ENCODE measurements at places on chromosomes 4 and X.
A peak's percentile ranks its signal among the peaks of the same experiment; 100 is the strongest.

- DNase-seq = no peak
Measured at GRCh38 chrX:39960219-39960618, 137.5 kb downstream of the BCOR start.

GRCh38 chr4:176153124-176153523, 42.3 kb downstream of the SPATA4 start:
- DNase-seq = no peak

- DNase-seq = no peak
Measured at GRCh38 chr4:38490753-38491446, 173.1 kb upstream of the KLF3 start.

GRCh38 chr4:47278631-47279030, 184.9 kb downstream of the COMMD8 start:
- DNase-seq = no peak

GRCh38 chr4:126756050-126756829, 876.5 kb upstream of the INTU start:
- DNase-seq = no peak

DNA sequence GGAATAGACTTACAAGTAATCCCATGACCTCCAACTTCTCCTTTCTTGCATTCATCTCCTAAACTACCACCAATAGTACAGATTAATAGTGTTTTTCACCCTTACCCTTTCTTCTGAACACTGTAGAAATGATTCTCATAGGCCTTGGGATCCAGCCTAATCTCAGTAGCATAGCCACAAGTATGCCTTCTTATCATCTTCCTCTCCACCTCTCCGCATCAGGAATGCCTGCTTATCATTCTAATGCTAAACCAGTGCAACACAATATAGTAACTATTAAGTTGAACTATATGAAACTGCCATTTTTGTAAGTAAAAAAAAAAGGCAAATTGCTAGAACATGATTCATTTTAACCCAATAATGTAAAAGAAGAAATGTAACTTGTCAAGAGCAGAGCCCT, 79.5 kb upstream of the IL2 start:
- peak; percentile 31 for DNase-seq

- DNase-seq = peak; percentile 47
Measured at GRCh38 chr4:2689825-2690700, 66.1 kb downstream of the TNIP2 start.

DNA sequence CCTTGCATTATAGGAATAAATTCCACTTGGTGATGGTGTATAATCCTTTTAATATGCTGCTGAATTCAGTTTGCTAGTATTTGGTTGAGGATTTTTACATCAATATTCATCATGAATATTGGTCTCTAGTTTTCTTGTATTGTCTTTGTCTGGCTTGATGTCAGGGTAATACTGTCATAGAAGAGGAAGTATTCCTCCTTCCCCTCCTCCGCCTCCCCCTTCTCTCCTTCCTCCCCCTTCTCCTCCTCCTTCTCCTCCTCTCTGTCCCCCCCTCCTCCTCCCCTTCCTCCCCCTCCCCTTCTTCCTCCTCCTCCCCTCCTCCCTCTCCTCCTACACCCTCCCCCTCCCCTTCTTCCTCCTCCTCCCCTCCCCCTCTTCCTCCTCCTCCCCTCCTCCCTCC, 65.8 kb downstream of the RGS12 start:
- no peak for DNase-seq

GRCh38 chr4:8706216-8707044, 113.9 kb downstream of the CPZ start:
- DNase-seq = peak; percentile 71

DNA sequence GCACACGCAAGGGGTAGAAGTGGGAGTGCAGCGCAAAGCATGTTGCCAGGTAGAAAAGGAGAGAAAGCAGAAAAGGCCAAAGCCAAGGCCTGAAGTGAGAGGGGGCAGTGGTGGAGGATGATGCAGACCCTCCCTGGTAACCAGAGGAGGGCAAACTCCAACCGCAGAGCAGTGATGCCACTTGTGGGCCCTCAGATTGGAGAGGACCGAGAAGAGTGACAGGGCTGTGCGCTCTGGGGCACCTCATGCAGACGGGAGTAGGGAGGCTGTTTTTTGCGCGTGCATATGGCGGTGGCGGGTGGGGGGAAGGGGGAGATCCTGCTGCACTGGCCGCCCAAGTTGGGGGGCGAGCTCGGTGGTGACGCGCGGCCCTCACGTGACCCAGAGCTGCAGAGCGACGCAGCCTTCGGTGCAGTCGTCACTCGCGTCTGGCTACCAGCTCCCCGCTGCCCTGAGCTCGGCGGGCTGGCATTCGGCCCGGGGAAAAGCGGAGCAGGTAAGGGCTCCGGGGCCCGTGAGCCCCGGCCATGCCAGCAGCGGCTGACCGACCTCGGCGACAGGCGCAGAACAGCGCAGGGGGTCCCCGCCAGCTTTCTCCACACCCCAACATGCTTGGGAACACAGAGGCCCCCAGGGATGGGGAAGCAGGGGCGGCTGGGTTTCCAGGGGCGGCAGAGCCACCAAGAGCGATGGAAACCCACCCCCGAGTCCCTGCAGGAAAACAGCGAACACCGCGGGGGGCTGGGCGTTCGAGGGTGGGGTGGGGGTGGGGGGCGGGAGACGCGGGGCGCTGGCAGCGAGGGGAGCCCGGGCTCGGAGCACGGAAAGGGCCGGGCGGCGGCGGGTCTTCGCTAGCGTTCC, at the start of gene BEX3:
Gene BEX3, plus strand, starts transcription at position 421 of the 861 bp plus-strand sequence. CDS start 984 bp downstream, outside the sequence.
- peak; percentile 61 for DNase-seq

- DNase-seq = no peak
Measured at GRCh38 chrX:95346856-95347255, 1337.8 kb upstream of the DIAPH2 start.

DNA sequence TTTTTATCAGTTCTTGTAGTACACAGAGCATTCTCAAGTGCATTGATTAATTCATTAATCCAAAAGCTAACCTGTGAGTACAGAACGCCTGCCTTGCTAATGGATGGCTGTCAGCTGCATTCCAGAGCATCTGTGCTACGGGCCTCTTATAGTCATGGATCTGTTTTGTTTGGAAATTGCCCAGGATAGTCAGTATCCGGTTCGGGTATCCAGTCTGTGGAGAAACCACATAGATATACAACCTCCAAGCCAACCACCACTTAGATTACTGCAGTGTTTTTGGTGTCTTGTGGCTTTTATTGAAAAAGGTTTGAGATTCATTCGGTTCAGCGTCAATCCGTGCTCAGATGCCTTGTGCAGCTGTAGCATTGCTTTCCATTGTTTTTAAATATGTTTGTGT, 4.0 kb downstream of the LAP3 start:
- peak; percentile 14 for DNase-seq

- no peak for DNase-seq
Measured at GRCh38 chr4:152083338-152083737, 322.5 kb upstream of the GATB start.

DNA sequence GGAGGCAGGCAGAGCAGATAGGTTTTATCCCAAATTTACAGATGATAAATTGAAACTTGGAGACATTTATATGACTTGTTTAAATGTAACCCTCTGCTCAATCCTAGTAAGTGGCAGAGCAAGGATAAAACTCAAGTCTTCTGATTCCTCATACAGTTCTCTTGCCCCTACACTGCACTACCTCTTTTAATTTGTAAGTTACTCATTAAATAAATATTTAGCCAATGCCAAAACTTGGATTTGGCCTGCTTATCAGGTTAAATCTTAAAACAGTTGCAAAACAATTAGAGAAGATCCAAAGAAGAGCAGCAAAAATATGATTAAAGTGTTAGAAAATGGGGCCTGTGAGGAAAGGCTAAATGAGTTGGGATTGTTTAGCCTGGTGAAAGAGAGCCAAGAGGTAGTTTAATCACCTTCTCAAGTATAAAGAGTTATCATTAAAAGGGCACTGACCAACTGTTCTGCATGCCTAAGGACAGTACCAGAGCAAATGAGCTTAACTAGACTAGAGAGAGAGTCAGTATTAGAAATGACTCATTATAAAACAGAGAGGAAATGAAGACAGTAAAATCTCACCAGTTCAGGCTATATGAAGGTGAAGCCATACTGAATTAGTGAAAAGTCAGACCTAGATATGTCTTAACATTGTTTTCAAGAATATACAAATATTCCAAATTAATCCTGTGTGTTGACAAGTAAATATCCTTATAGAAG, 146.3 kb downstream of the GRIA3 start:
- DNase-seq = no peak

DNA sequence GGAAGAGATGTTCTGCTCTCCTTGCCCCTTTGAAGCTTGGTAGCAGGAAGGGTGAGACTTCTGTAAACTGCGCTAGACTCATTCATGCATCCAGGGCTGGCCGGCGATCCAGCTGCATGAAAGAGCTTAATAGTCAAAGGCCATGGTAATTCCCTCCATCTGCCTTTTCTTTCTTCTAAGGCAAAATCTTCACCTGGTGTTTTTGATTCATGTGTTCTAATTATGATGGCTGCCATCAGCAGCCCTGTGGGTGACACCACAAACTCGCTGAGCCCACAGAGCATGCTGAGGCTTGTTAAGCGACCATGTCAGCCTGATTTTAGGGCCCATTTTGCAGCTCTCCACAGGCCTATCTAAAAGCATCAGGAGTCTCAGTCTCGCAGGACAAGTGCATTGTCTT, 450.1 kb upstream of the TENM3 start:
- DNase-seq = no peak

DNA sequence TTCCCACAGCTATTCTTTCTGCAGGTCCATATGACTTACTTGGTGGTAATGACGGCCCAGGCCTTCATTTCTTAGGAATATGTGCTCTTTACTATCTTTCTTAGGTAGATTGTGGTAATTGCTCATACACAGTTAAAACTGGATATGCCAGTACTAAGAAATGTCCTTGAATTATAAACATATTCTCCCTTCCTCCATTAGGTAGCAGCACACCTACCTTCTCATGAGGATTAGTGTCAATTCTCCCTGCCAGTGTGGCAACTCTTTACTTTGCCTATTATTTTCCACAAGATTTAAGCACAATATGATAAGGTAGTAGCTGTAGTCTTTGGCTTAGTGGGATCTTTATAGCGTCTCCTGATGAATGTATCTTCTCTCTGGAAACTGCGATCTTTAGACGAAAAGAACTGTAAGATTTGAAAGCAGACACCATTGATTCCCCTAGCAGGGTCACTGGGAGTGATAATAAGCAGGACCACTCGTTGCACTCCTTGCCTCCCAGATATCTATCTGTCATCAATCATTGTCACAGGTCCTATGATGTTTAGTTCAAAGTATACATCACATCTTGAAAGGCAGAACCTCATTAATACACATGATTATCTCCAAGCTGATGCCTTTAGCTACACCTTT, 1240.7 kb downstream of the C4orf33 start:
- peak; percentile 14 for DNase-seq

DNA sequence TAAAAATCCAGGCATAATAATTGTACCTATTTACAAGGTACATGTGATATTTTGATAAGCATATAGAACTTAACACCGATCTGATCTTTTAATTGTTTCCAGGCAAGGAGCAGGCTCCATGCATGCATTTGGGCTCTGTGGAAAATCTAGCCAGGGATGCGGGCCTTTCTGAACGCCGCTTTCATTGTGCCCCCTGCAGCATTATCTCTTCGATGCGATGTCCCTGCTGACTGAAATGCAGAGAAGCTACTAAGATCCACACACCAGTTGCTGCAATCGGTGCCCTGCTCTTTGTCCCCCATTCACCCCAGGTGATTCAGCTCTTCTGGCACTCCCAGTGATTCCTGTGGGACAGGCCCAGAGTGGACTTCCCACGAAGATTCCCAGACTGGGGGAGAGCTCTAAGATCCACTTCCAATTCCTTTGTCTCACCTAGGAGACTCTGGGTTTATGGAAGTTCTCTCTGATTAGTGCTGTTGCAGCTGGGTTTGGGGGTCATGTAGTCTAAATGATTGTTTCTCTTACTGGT, 254.3 kb upstream of the AGA start:
- peak; percentile 2 for DNase-seq

- DNase-seq = peak; percentile 61
Measured at GRCh38 chr4:114659386-114660008, 60.9 kb downstream of the UGT8 start.

DNA sequence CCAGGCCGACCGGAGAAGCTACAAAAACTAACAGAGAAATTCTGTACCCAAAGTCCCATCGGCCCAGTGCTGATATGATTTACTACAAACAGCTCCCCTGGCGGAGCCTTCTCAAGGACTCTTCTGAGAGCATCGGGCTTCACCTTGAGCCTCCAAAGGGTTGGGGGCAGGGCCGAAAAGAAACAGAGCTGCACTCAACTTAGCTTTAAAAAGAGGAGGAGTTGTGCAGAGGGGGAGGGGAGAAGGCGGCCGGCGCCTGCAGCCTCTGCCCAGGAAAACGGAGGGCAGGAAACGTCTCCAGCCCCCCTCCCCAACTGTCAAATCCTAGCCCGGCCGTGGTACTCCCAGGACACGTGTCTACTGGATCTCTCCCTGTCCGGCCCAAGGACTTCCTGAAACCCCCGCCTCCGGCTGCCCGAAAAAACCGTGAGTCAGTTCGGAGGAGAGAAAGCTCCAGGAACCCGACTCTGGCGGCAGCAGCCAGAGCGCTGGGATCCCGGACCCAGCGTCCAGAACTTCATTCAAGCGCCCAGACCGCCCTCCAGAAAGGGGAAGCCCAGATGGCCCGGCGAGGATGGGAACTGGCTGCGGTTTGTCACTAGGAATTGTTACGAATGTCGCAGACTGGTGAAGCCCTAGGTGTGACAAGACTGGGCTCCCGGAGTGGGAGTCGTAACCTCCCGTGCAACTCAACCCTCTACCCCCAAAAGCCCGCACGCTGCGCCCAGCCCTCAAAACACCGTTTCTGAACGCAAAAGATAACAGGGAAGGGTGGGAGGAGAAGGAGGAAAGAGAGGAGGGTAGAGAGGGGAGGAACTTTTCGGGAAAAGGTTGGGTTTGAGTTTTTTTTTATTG, 973 bp downstream of the ADAMTS3 start:
- peak; percentile 70 for DNase-seq

GRCh38 chrX:37302569-37302968, 46.6 kb upstream of the PRRG1 start:
- DNase-seq = peak; percentile 6

DNA sequence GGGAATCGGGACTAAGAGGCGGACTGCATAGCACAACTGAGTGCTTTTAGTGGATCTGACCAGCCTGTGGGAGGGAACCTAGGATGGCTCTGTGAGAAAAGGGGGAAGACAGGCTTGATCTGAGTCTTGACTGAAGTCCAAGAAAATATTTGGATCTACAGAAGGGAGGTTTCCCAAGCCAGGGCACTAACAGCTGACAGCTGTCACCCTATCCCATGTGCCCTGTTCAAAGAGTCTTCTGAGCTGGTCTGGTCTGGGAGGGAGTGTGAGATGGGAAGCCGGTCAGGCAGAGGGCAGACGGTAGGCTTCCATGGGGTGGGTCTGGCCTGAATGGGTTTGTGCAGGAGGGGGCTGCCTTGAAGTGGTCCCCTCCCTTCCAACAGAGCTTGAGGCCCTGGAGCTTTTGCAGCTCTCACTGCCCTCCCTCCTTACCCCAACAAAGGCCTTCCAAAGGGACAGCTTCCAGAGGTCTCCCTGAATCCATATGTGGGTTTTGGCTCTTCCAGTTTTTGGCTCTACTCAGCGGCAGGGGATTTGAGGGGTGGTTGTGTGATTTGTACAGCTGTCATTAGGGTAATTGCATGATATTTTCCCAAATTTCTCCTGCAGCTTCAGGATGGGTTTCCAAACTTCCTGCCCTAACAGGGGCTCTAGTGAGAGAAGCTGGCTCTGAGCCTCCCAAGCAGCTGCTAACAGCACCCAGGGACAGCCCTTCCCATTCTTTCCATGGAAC, 643.7 kb downstream of the BCOR start:
- DNase-seq = no peak

- peak; percentile 25 for DNase-seq
Measured at GRCh38 chrX:111168314-111168713, 72.3 kb downstream of the PAK3 start.

All from fibroblast of skin of scalp (primary cell).